ENCODE measurements at places on chromosomes 3 and 15.
A peak's percentile ranks its signal among the peaks of the same experiment; 100 is the strongest.

GRCh38 chr15:82921939-82922338 is 30.6 kb downstream of the HOMER2 start:
- DNase-seq: no peak

DNA sequence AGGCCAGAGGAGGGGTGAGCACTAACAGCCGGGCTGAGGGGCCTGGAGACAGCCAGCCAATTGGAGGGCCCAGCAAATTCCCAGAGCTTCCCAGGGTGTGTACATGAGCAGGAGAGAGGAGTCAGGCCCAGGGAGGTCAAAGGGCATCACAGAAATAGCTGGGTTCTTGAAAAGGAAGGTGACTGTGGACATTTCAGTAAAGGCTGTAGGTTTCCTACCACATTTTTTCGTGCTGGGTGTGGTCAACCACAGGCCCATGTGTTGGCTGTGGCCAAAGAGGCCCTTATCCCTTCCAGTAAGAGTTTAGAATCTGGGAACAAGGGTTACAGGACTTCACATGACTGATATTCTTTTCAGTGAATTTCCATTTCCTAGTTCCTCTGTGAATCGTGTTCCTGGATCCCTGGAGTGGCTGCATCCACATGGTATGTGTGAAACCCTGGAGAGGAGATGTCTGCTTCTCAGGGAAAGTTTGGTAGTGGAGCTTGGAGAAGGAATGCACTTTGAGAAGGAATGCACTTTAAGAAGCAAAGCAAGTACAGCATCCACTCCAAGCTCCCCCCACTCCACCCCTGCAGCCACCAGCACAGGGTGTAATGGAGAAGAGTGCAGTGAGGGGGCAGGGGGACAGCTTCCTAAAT is 73.2 kb upstream of the HEG1 start:
- no peak for DNase-seq

DNA sequence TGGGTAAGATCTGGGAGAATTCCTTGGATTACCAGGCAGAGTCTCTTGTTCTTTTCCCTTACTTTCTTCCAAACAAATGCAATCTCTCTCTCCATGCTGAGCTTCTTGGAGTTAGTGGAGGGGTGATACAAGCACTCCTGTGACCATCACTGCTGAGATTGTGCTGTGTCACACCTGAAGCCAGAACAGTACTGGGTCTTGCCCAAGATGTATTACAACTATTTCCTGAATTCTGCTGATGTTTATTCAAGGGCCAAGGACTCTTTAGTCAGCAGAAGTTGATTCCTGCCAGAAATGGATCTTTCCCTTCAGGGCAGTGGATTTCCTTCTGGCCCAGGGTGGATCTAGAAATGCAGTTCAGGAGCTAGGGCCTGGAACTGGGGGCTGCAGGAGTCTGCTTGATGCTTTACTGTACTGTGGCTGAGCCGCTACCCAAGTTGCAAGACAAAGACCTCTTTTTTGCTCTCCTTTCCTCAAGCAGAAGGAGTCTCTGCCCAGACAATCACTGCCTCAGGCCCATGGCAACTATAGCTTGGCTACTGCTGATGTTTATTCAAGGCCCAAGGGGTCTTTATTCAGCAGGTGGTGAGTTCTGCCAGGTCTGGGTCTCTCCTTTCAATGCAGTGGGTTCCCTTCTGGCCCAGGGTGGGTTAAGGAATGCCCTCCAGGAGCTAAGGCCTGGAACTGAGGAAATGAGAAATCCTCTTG is 98.8 kb downstream of the SH3GL3 start:
- no peak for DNase-seq

DNA sequence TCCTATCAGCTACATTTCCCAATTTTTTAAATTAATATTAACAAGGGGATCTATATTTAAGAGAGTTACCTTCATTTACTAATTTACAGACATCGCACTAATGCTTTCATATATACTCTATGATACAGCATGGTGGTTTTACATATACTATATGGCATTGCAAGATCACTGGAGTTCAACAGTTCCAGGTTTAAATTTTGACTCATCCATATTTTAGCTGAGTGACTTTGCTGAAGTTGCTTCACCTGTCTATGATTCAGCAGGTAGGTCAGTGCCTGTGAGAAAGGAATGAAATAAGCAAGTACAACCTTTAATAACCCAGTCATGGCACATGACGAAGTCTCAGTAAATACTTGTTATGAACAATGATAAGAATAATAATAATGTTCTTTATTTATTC is 211.1 kb downstream of the P3H2 start:
- no peak for DNase-seq

GRCh38 chr3:186067360-186068242 is 41.3 kb downstream of the ETV5 start:
- no peak for DNase-seq

GRCh38 chr15:56950979-56951378 is 32.5 kb downstream of the TCF12 start:
- no peak for DNase-seq

GRCh38 chr3:172082820-172083513 is 43.6 kb downstream of the FNDC3B start:
- DNase-seq: no peak

DNA sequence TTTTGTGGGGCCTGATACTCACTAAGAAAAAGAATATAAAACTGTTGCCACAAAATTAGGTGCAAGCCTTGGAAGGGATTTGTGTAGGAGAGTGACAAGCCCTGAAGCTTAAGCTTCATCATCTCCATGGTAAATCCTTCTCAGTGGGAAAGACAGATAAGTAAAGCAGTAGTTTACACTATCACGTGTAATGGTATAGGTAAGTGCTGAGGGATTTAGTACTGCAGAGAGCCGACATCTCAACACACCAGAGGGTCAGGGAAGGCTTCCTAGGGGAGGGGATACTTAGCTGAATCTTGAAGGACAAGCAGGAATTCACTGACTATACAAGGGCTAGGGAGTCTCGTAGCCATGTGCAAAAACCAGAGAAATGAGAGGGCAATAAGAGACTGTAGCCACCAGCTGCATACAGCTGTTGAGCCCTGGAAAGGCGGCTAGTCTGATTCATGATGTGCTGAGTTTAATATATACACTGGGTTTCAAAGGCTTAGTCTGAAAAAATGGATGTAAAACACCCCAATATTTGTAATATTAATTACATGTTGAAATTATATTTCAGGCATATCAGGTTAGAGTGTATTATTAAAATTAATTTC is 11.1 kb downstream of the SLC24A1 start:
- DNase-seq: no peak

DNA sequence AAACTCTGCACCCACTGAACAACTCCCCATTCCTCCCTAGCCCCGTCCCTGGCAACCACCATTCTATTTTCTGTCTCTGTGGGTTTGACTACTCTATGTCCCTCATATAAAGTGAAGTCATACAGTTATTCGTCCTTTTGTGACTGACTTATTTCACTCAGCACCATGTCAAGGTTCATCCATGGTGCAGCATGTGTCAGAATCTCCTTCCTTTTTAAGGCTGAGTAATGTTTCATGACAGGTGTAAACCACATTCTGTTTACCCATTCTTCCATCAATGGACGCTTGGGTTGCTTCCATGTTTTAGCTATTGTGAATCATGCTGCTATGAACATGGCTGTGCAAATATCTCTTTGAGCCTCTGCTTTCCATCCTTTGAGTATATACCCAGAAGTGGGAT is 192.3 kb upstream of the NSMCE3 start:
- no peak for DNase-seq

GRCh38 chr3:4741404-4742307 is 237.6 kb upstream of the BHLHE40 start:
- DNase-seq: peak; percentile 95

- no peak for DNase-seq
These were observed 32.4 kb downstream of the MRPL3 start for GRCh38 chr3:131470377-131470776.

- no peak for DNase-seq
These were observed 30.4 kb downstream of the SLC24A1 start for GRCh38 chr15:65651831-65652749.

DNA sequence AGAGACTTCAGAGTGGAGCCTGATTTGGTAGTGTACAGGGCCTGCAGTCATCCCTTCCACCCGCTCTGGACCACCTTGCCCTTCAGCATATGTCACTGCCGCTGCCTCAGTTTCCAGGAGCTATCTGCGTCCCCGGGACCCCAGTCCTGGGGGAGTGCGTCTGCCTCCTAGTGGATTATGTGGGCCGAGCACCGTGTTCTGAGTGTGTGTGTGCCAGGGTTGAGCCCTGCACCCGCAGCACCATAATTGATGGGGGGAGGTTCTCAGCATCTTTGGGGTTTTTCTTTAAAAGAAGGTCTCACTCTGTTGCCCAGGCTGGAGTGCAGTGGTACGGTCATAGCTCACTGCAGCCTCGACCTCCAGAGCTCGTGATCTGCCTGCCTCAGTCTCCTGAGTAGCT is 33.6 kb downstream of the CD276 start:
- no peak for DNase-seq

GRCh38 chr15:69660114-69660513 is 207.5 kb downstream of the RPLP1 start:
- DNase-seq: no peak

- DNase-seq: no peak
These were observed 24.6 kb upstream of the LRRFIP2 start for GRCh38 chr3:37198996-37199395.

DNA sequence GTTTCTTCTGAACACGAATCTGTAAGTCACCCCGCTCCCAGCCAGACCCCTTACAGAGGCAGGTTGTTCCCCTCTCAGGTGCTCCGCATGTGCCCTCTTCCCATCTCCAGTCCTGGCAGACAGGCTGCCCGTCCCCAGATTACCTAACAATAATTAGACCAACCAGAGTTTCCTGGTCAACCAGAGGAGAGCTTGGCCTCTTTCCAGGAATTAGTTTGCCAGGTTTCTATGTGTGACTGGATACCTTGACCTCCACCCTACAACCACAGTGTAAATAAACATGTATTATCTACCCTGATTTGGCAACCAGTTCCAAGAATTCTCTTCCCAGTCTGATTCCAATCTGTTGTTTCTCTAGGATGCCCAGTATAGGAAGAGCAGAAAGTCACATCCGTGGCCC is 178.0 kb upstream of the UMPS start:
- no peak for DNase-seq

DNA sequence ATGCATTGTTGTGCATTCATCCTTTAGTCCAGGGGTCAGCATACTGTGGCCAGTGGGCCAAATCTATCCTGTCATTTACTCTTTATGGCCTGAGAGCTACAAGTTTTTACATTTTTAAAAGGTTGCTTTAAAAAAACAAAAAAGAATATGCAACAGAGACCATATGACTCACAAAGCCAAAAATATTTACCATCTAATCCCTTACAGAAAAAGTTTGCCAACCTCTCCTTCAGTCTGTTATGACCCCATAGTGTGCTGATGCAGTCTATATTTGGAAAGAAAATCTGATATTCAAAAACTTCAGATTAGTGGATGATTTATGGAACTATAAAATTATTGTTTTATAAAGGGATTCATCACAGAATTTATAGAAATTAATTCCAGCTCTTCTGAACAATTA is 237.5 kb upstream of the IL12A start:
- DNase-seq: no peak

- DNase-seq: peak; percentile 8
These were observed 37.4 kb downstream of the ZNF860 start for GRCh38 chr3:32018757-32019564.

GRCh38 chr3:101850246-101851051 is 1.1 kb downstream of the NFKBIZ start:
- peak; percentile 37 for DNase-seq

GRCh38 chr3:41975416-41976103 is 13.7 kb upstream of the ULK4 start:
- peak; percentile 41 for DNase-seq

- DNase-seq: no peak
These were observed 120.7 kb downstream of the VGLL4 start for GRCh38 chr3:11522953-11523571.

- DNase-seq: no peak
These were observed 47.4 kb downstream of the SHQ1 start for GRCh38 chr3:72800869-72801268.

All from pulmonary artery endothelial cell (primary cell).